CD8-positive, alpha-beta memory T cell (primary cell): ENCODE measurements at places on chromosomes 2 and 18.

DNA sequence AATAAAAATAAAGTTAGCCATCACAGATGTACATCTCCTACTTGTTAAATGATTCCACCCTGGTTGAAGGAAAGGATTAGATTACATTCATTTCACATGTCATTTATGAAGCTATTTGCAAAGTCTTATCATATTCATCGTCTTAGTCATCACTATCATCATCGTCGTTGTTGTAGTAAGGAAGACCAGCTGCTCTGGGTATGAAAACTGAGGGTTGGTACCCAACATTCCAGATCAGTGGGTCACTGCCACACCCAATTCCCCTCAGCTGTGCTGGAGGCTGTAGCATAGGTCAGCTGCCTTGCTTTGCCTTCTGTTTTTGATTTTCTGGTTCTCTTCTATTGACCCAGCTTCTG, 20.9 kb upstream of the CCBE1 start:
- H3K4me3 ChIP-seq: no peak overlapping the region
- no peaks in the 10 kb centered on the region for H3K27me3 ChIP-seq
- H3K36me3 ChIP-seq: no peaks in the 10 kb centered on the region
- DNase-seq: no peak
- no peaks in the 10 kb centered on the region for H3K4me1 ChIP-seq

- no peak overlapping the region for H3K4me3 ChIP-seq
- H3K36me3 ChIP-seq: no peaks in the 10 kb centered on the region
- no peaks in the 10 kb centered on the region for H3K27me3 ChIP-seq
- H3K4me1 ChIP-seq: no peaks in the 10 kb centered on the region
Observed at GRCh38 chr2:226380679-226381078, 418.9 kb downstream of the IRS1 start.

DNA sequence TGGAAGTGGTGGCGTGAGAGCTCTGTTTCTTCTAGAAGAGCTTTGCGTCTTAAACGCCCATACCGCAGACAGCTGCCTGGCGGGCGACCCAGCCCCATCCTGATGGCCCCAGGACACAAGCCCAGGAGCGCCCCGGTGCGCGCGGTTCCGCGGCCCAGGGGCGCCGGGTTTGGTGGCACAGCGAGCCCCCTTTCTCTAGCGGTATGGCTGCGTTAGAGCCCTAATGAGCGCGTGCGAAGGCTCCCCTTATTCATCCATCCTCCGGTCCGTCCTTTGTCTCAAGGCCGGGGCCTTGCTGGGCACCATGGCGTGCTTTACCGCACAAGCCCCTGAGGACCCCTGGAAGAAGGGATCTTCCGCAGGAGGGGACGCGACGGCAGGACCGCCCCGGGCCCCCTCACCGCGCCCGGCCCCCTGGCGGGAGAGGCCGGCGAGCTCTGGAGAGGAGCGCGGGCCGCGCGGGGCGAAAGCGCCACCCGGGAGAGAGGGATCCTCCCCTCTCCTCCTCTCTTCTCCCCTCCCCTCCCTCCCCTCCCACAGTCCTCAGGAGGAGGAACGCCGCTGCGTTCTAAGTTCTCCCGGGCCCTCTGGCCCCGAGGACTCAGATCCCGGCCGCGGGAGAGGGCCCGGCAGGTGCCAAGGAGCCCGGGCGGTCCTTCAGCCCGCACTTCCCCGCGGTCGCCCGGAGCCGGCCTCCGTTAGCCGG, 626 bp upstream of the SLC1A4 start:
- H3K36me3 ChIP-seq: no peaks in the 10 kb centered on the region
- H3K27me3 ChIP-seq: no peaks in the 10 kb centered on the region
- H3K27ac ChIP-seq: peak overlapping the region; percentile 58
- H3K4me1 ChIP-seq: peaks cover 8% of the 10 kb centered on the region
- DNase-seq: peak; percentile 49

GRCh38 chr2:43136876-43137275, 89.5 kb downstream of the ZFP36L2 start:
- peaks cover 99% of the 10 kb centered on the region for H3K4me1 ChIP-seq
- DNase-seq: peak; percentile 70
- H3K27me3 ChIP-seq: no peaks in the 10 kb centered on the region
- no peaks in the 10 kb centered on the region for H3K36me3 ChIP-seq

GRCh38 chr2:401019-401679, 113.3 kb upstream of the ALKAL2 start:
- H3K27ac ChIP-seq: no peak overlapping the region
- no peaks in the 10 kb centered on the region for H3K4me1 ChIP-seq
- no peak overlapping the region for H3K4me3 ChIP-seq
- H3K27me3 ChIP-seq: no peaks in the 10 kb centered on the region
- no peak for DNase-seq
- H3K36me3 ChIP-seq: no peaks in the 10 kb centered on the region
